Motor neuron (in vitro differentiated cells): ENCODE measurements at places on chromosomes 11 and 22. TPM values are rescaled to one million over a fixed set of nuclear protein-coding genes. Genes with fewer than 3 reads are reported as not detected.

Gene ESAM
- 0.41 and 0.50 TPM in 2 replicates for total RNA-seq

- no peak for ATAC-seq
Observed at GRCh38 chr11:129790106-129790505, 25.5 kb upstream of the TMEM45B start.

- ATAC-seq: no peak
Observed at GRCh38 chr11:76315182-76315853, 65.6 kb downstream of the THAP12 start.

GRCh38 chr22:45549762-45550378 is 47.2 kb downstream of the FBLN1 start:
- no peak for ATAC-seq

- no peak for ATAC-seq
Observed at GRCh38 chr11:3959015-3959902, 103.8 kb downstream of the STIM1 start.

DNA sequence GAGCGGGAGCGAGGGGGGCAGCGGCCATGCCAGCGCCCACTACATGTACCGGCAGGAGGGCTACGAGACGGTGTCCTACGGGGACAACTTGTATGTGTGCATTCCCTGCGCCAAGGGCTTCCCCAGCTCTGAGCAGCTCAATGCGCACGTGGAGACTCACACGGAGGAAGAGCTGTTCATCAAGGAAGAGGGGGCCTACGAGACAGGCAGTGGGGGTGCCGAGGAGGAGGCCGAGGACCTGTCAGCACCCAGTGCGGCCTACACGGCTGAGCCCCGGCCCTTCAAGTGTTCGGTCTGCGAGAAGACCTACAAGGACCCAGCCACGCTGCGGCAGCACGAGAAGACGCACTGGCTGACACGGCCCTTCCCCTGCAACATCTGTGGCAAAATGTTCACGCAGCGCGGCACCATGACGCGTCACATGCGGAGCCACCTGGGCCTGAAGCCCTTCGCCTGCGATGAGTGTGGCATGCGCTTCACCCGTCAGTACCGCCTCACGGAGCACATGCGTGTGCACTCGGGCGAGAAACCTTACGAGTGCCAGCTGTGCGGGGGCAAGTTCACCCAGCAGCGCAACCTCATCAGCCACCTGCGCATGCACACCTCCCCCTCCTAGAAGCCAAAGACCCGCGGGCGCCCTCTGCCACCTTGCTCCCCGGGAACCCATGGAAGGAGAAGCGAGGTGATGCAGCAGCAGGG is 20.9 kb upstream of the TMEM191C start:
- ATAC-seq: no peak

DNA sequence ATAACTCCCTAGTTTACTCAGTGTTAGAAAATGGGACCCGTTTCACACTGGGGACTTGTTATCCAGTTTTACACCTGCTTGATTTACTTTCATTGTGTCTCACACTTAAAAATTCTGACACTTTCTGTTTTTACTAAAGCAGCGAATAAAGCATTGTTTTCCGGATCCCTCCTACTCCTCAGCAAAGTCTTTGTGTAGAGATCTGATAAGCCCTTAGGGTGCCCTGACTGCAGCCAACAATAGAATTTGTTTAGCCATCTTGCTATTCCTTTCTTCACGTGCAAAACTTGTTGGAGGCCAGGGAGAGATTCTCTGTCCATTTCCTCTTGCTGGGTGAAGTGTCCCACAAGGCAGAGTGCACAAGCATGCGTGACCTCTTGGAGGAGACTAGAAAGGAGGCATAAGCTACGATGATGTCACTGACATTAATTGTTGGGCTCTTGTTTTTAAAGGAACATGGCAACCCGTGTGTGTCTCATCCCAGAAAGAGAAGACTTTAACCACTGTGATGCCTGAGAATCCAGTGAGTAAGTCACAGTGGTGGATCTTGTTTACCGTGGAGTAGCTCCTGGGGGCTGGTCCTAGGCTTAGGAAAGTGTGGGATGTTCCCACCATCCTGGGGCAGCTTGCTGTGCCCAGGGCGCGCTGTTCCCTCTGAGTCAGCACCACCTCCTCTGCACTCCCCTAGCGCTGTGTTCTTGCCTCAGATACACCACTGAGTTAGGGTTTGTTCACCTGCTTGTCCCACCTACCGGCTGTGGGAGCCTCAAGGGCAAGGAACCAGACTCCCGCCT is 27.7 kb downstream of the MICAL2 start:
- peak; percentile 74 for ATAC-seq

Gene CARNS1
- 0.22 and 0.36 TPM in 2 replicates for total RNA-seq

- no peak for ATAC-seq
Observed at GRCh38 chr22:46062232-46062615, 85.3 kb upstream of the WNT7B start.

Gene NRGN
- 0.25 and 0.49 TPM in 2 replicates for total RNA-seq

DNA sequence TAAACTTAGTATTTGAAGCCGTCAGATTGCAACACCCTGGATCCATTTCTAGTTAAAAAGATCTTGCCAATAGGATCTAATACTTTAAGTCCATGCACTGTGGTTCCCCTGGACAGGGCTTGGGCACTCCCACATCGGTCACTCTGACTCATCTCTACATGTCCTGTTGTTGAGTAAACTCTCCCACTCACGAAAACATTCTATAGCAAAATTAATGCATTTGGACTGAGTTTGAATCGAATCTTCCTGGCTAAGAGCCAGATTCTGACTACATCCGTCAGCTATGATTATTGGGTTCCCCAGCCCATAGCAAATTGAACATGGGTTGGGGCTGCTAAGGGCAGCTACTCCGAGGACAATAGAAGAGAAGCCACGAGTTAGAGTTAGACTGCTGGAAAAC is 182.1 kb upstream of the SORL1-AS1 start:
- no peak for ATAC-seq

Gene MOGAT2
- 0.13 and 1.3 TPM in 2 replicates for total RNA-seq

GRCh38 chr11:117941163-117941707 is 12.0 kb upstream of the TMPRSS13 start:
- ATAC-seq: no peak

DNA sequence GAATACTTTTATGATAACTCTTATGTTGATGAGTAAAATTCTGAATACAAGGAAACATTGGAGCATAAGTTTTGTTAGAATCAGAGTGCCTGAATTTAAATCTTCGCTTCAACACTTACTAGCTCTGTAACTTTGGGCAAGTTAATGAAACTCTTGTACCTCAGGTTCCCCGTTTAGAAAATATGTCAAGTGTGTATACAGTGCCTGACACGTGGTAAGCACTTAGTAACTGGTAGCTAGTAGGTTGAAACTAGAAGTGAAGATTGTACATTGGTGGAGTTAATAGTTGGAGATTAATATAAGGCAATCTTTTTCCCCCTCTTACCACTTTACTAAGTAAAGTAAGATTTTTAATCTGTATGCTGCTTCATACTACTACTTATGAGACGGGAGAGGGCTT is 24.8 kb upstream of the NAT10 start:
- ATAC-seq: no peak

GRCh38 chr11:115157247-115157646 is 347.0 kb downstream of the CADM1 start:
- no peak for ATAC-seq

Gene SRRD
- 8.4 and 10.6 TPM in 2 replicates for total RNA-seq

GRCh38 chr22:45594123-45594941 is 77.3 kb upstream of the ATXN10 start:
- no peak for ATAC-seq

DNA sequence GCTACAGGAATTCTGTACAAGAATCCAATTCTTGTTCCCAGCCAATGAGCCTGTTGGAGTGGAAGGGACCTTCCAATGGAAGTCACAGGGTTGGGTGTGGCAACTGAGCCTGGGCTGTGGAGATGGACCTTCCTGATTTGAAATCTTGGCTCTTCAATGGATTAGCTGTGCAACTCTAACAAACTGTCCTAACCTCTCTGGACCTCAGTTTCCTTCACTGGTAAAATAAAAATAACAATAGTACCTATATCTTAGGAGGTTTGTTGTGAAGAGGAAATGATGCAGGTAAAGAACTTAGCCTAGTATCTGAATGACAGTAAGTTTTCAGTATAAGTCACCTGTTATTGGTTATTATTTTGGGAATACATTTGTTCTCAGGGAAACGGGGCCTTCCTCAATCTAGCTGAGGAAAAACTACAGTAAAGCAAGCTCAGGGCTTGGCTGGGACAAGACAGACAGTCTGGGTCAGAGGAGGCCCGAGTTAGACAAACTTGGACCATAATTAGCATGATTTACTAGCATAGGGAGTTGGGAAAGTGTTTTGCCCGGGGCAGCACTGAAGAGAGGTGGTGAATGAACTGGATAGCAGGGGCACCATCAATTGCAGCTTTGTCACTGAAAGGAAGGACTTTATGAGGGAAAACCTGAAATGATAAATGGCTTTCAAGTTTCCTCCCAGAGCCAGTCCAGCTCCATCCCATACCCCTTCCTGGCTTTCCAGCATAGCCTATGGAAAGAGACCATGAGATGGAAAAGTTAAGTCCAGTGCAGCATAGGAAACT is 13.7 kb downstream of the ELF5 start:
- peak; percentile 20 for ATAC-seq

Gene CXCR5
- total RNA-seq: 0.38 TPM in 1 of 2 replicates, not detected in the other

DNA sequence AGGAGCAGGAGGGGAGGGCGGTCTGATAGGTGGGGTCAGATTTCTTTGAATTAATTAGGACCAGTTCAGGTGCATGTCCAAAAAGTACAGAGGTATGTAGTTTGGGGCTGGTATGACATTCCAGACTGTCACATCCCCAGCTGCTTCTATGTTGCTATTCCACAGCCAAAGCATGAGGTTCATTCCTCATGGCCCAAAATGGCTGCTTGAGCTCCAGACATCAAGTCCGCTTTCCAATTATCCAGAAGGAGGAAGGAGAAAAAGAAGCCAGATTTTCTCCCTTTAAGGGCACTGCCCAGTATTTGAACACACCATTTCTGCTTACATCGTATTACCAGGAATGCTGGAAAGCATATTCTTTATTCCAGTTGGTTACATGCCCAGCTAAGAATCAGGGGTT is 58.0 kb upstream of the CD82 start:
- ATAC-seq: no peak

DNA sequence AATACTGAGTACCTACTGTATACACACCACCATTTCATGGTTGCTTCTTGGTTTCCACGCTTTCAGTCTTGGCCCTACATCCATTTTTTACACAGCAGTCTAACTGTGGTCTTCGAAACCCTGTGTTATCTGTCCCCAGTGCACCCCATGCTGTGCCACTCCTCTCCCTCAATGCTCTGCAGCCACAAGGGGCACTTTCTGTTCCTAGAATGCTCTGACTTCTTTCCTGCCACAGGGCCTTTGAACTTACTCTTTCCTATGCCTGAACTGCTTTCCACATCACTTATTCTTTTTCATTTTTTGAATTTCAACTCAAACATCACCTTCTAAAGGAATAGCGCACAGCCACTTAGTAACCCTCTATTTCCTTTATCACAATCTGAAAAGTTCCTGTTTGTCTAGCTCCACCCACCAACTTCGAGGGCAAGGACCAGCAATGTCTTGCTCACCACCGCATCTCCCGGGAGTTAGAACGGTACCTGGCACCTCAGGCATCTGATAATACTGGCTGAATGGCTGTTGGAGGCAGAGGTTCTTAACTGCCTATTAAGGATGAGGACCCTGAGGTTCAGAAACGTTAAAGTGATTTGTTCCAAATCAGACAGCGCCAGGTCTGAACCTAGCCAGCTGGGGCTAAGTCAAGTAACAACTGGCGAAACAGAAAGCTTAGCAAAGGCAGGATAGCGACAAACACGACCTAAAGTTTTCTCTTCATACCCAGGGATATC is 568 bp downstream of the ALG8 start:
- ATAC-seq: peak; percentile 37

DNA sequence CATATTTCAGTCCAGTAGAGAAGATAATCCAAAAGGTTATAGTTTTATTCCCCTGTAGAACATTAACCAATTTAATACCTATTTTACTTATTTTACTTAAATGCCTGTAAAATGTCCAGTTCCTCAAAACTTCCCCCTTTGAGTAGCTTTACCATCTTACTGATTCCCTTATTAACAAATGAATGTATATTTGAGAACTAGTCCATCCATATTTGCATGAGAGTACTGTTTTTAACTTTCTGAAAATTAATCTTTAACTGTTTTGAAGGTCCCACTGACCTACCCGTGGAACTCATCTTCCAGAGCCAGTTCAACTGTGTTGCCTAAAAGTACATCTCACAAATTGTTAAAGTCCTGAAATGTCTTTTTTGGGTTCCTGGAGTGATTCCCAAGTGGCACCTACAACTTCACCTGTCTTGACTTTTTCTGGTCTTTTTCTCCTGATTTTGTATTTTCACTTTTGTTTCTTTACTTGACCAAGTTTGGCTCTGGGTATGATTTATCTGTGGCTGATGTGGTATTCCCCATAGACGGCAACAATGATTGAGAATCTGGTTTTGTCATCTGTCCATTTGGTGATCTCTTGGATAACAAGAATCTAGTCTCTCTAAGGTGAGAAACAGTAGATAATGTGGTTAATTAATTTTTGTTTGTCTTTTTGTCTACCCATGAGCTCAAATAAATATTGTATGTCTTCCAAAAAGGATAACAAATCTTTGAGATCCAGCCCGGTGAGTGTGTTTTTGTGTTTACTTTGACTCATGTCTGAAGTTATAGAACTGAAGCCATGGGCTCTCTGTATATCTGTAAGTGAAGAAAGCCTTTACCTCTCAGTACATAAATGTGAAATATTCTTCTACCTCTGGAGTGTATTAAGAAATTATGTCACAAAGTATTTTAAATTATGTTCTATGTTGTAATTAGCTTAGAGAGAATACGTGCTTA is 174.2 kb downstream of the ETS1 start:
- ATAC-seq: no peak

DNA sequence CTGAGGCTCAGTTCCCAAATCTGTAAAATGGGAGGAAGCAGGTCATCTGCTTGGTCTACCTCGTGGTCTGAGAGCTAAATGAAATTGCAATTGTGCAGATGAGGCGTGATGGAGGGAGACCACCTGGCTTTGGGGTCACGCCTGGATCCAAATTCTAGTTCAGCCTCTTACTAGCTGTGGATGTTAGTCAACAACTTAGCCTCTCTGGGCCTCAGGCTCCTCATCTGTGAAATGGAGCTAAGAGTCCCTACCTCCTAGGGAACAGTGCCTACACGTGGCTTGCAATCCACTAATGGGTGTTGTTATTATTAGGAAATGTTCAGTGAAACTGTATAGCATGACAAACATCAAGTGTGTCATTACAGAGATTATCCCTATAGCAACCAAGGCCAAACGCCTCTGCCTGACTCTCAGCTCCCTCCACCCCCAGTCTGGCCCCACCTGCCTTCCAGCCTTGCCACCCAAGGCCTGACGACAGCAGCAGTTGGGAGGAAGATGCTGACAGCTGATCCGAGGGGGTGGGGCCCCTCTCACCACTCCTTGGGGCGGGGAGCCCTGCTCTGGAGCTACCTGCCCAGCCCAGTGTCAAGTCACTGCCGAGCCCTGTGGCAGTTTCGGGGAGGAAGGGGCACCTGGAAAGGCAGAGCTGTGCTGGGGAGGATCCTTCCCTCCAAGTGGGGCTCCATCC is 1.7 kb upstream of the RHOD start:
- peak; percentile 85 for ATAC-seq

Gene SAA4
- total RNA-seq: not detected in 2 replicates

DNA sequence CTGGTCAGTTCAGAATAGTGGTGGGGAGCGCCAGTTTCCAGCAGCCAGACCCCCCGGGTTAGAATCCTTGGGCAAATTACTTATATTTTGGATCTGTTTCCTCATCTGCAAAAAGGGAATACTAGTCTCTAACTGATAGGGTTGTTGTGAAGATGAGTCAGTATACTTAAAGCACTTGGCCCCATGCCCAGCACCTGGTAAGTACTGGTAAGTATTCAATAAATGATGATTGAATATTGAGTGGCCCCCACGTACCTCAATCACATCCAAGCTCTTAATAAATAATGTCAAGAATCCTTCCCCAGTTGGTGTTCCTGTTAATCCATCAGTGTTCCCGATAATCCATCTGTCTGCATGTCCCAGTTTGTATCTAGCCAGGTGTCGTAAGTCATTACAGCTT is 12.1 kb downstream of the ACP2 start:
- ATAC-seq: no peak

Gene FGF19
- 0.11 and 0.20 TPM in 2 replicates for total RNA-seq
